ENCODE measurements at places on chromosomes 6 and 20. TPM values are rescaled to one million over a fixed set of nuclear protein-coding genes. Genes with fewer than 3 reads are reported as not detected.

DNA sequence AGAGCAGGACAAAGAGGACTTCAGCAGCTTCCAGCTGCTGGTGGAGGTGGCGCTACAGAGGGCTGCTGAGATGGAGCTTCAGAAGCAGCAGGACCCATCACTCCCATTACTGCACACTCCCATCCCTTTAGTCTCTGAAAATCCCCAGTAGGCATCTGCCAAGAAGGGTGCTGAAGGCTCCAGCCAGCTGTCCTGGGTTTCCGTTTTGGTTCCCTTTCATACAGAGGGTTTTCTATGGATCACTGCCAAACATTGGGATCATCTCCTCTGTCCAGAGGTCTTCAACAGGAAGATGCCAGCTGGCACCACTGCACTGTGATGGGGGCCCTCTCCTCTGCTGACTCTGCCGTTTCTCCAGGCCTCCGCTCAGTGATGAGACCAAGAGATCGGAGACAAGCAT, 14.3 kb upstream of the RAB5IF start:
- peaks cover 12% of the 10 kb centered on the region for H3K4me1 ChIP-seq
- DNase-seq, result no peak
- peaks cover 7% of the 10 kb centered on the region for H3K36me3 ChIP-seq
- no peak overlapping the region for H3K4me3 ChIP-seq
- no peak overlapping the region for H3K27ac ChIP-seq

DNA sequence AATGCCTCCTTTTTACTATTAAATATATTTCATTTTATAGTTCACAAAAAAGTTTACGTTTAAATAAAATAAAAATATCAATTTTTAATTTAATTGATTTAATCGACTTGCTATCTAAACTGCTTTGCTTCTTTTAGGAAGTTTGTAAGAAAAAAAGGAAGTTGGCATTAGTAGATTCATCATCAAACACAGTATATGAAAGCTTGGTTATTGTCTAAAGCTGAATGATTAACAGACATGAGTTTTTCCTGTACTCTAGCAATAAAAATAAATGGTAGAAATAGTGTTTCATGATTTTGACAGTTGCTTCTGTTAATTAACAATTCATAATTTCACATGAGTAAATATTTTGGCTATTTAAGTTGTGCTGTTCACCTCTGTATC, 1285.5 kb upstream of the GJE1 start:
- H3K4me1 ChIP-seq, result peaks cover 56% of the 10 kb centered on the region
- H3K4me3 ChIP-seq, result no peak overlapping the region
- H3K27me3 ChIP-seq, result no peaks in the 10 kb centered on the region
- H3K36me3 ChIP-seq, result peaks cover 6% of the 10 kb centered on the region
- H3K27ac ChIP-seq, result no peak overlapping the region
- DNase-seq, result no peak

- no peak overlapping the region for H3K27ac ChIP-seq
- H3K27me3 ChIP-seq, result peaks cover 3% of the 10 kb centered on the region
- DNase-seq, result no peak
- H3K36me3 ChIP-seq, result no peaks in the 10 kb centered on the region
- H3K4me3 ChIP-seq, result no peak overlapping the region
Observed at GRCh38 chr6:44618371-44618770, 230.9 kb downstream of the CDC5L start.

GRCh38 chr6:28165563-28165962, 23.9 kb downstream of the ZKSCAN8 start:
- H3K36me3 ChIP-seq, result peaks cover 3% of the 10 kb centered on the region
- DNase-seq, result no peak
- peaks cover 12% of the 10 kb centered on the region for H3K4me1 ChIP-seq

GRCh38 chr20:24389686-24390085, 79.7 kb upstream of the SYNDIG1 start:
- H3K4me1 ChIP-seq, result no peaks in the 10 kb centered on the region
- no peak overlapping the region for H3K4me3 ChIP-seq
- no peaks in the 10 kb centered on the region for H3K36me3 ChIP-seq
- H3K27me3 ChIP-seq, result peaks cover 15% of the 10 kb centered on the region
- no peak for DNase-seq

DNA sequence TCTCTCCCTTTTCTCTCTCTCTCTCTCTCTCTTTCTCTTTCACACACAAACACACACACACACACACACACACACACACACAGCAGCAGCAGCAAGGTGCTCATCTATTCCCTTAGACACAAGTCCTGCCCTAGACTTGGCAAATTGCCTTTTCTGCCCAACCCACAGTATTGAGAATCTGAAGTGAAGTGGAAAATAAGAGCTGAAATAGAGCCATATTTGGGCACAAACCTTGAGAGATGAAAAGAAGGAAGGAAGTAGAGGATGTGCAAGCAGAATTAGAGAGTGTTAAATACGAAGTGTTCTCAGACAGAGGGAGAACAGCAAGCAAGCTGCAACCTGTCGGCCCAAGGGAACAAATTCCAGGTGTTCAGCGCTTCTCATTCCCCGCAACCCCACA, 557.5 kb upstream of the NOX3 start:
- no peak for DNase-seq
- H3K4me3 ChIP-seq, result no peak overlapping the region
- H3K4me1 ChIP-seq, result no peaks in the 10 kb centered on the region
- H3K36me3 ChIP-seq, result no peaks in the 10 kb centered on the region
- no peaks in the 10 kb centered on the region for H3K27me3 ChIP-seq
- H3K27ac ChIP-seq, result no peak overlapping the region

GRCh38 chr20:5153612-5154542, 27.1 kb downstream of the CDS2 start:
- no peak overlapping the region for H3K4me3 ChIP-seq
- no peak overlapping the region for H3K27ac ChIP-seq
- no peak for DNase-seq
- peaks cover 3% of the 10 kb centered on the region for H3K36me3 ChIP-seq
- H3K4me1 ChIP-seq, result peaks cover 24% of the 10 kb centered on the region

DNA sequence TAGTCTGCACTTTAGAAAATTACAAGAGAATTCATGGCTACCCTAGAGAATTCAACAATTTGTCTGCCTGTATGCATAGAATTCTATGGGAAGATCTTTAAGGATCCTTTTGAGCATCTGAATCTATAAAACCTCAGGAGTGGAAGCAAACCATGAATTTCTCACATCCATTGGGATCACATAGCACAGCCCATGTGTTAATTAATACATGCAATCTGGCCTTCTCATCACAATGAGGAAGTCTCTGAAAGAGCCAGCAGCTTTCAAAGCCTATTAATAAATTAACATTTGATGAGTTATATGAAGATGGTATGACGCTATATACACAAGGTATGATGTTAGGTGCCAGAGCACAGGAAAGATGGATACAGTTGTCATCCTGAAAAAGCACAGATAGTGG, 24.7 kb downstream of the NDUFAF4 start:
- H3K27me3 ChIP-seq, result peaks cover 33% of the 10 kb centered on the region
- no peak for DNase-seq
- H3K4me3 ChIP-seq, result no peak overlapping the region
- no peak overlapping the region for H3K27ac ChIP-seq

DNA sequence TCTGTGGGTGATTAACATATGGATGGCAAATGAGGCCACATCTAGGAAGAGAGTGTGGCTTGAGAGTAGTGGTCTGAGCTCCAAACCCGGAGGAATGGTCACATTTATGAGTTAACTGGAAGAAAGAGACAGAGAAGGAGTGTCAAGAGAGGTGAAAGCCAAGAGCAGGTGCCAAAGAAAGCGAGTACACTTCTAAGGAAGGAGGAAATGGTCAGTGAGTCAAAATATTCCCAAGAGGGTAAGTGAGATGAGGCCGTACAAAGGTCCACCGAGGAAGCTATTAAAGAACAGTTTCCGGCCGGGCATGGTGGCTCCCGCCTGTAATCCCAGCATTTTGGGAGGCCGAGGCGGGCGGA, 104.5 kb upstream of the RNF24 start:
- no peak for DNase-seq
- H3K4me3 ChIP-seq, result no peak overlapping the region
- H3K36me3 ChIP-seq, result no peaks in the 10 kb centered on the region
- peaks cover 31% of the 10 kb centered on the region for H3K27me3 ChIP-seq
- no peak overlapping the region for H3K27ac ChIP-seq

- H3K4me1 ChIP-seq, result no peaks in the 10 kb centered on the region
- H3K36me3 ChIP-seq, result no peaks in the 10 kb centered on the region
Observed at GRCh38 chr6:94300424-94301144, 881.2 kb upstream of the EPHA7 start.

GRCh38 chr6:19327241-19327640, 509.9 kb upstream of the ID4 start:
- peaks cover 35% of the 10 kb centered on the region for H3K4me1 ChIP-seq
- DNase-seq, result no peak
- H3K27me3 ChIP-seq, result no peaks in the 10 kb centered on the region
- no peak overlapping the region for H3K4me3 ChIP-seq
- no peaks in the 10 kb centered on the region for H3K36me3 ChIP-seq

- no peak overlapping the region for H3K4me3 ChIP-seq
- H3K36me3 ChIP-seq, result peaks cover 5% of the 10 kb centered on the region
- H3K27ac ChIP-seq, result no peak overlapping the region
- H3K4me1 ChIP-seq, result peaks cover 23% of the 10 kb centered on the region
Observed at GRCh38 chr6:42113936-42114636, 28.3 kb downstream of the C6orf132 start.

GRCh38 chr6:133277900-133278545, 36.9 kb downstream of the EYA4 start:
- H3K4me3 ChIP-seq, result no peak overlapping the region
- no peak for DNase-seq
- no peaks in the 10 kb centered on the region for H3K4me1 ChIP-seq
- no peak overlapping the region for H3K27ac ChIP-seq

DNA sequence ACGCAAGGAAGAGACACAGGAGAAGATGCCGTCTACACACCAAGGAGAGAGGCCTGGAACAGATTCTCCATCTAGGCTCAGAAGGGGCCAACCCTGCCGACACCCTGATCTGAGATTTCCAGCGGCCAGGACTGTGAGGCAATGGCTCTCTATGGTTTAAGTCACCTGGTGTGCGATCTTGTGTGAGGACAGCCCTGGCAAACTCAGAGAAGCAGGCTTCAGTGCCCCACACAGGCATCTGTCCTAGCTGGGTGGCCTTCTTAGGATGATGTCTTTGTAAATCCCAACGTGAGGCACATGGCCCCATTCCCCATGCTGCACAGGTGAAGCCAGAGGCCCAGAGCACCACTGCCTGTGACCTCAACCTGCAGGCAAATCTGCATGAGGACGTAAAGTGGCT, 87.6 kb upstream of the FRMD1 start:
- peaks cover 2% of the 10 kb centered on the region for H3K36me3 ChIP-seq
- DNase-seq, result peak; percentile 53
- H3K27me3 ChIP-seq, result no peaks in the 10 kb centered on the region
- H3K27ac ChIP-seq, result no peak overlapping the region

DNA sequence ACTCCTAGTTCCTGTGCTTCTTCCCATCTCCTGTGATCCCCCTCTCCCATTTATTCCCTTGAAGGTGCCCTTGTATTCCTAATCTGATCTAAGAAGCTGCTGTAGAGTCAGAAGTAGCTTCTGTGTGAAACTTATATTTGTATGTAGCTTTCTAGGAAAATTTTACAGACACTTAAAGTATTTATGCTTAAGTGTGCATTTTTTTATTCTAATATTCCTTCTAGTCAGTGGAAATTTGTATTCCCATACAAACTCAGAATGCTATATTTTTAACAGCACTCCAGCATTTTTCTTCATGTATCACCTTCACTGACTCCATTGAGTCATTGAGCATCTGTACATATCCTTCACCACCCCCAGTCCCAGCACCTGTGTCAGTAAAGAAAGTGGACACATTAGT, 12.7 kb downstream of the ZKSCAN8 start:
- no peak overlapping the region for H3K4me3 ChIP-seq
- H3K27ac ChIP-seq, result no peak overlapping the region
- no peaks in the 10 kb centered on the region for H3K27me3 ChIP-seq
- H3K4me1 ChIP-seq, result no peaks in the 10 kb centered on the region

GRCh38 chr20:47664068-47664437, 121.2 kb downstream of the SULF2 start:
- no peak overlapping the region for H3K27ac ChIP-seq
- H3K27me3 ChIP-seq, result no peaks in the 10 kb centered on the region
- H3K36me3 ChIP-seq, result peaks cover 16% of the 10 kb centered on the region

KLC4 gene
- total RNA-seq, result 39.0 TPM

CLIC5 gene
- total RNA-seq, result not detected

GJA1 gene
- 286 TPM for total RNA-seq

DEFB132 gene
- total RNA-seq, result not detected

DCDC2 gene
- 1.0 TPM for total RNA-seq

AARS2 gene
- 13.2 TPM for total RNA-seq

RCAN2 gene
- total RNA-seq, result 27.9 TPM

NRSN1 gene
- total RNA-seq, result not detected

All from osteocyte (in vitro differentiated cells).